ENCODE measurements at places on chromosomes 7 and 10. TPM values are rescaled to one million over a fixed set of nuclear protein-coding genes. Genes with fewer than 3 reads are reported as not detected.
A peak's percentile ranks its signal among the peaks of the same experiment; 100 is the strongest.

DNA sequence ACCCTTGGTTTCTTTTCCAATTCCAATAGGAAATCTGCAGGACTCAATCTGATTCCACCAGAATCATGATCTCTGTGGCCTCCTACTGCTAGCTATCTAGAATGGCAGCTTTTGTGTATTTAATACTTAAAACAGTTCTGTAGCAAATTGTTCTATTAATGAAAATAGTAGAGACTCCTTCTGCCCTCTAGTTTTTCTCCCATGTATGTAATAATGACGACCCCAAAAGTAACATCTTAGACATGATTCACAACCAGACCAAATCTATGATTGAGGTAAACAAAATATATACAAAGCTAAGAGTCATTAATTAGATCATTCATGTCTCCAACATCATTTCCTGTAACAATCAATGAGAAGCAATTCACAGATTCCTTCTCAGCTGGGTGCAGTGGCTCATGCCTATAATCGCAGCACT, 259.1 kb upstream of the MKLN1 start:
- no peaks in the 10 kb centered on the region for H3K36me3 ChIP-seq
- peaks cover 49% of the 10 kb centered on the region for H3K4me1 ChIP-seq
- no peaks in the 10 kb centered on the region for H3K27me3 ChIP-seq
- H3K27ac ChIP-seq, result no peak overlapping the region
- no peak for DNase-seq
- no peak overlapping the region for H3K4me3 ChIP-seq

- peaks cover 6% of the 10 kb centered on the region for H3K4me1 ChIP-seq
- no peak overlapping the region for H3K27ac ChIP-seq
- H3K4me3 ChIP-seq, result no peak overlapping the region
- no peak for DNase-seq
- H3K36me3 ChIP-seq, result no peaks in the 10 kb centered on the region
Observed at GRCh38 chr10:124288928-124289850, 129.5 kb downstream of the OAT start.

DNA sequence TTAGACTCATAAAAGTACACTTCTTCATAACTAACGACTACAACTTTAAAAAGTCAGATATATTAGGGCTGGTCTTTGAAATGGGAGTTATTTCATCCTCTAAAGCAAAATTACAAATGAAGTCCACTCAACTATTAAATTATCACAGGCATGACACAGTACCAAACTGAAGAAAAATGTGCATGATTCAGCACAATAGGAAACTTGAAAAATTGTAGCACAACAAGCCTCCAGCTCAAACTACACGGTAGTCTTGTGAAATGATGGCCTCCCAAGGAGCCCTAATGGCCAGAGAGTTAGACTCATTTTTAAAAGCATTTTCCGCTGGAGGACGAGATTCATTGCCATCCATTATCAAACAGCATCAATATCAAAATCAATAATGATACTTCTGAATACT, 76.4 kb downstream of the MAGI2 start:
- H3K27me3 ChIP-seq, result no peaks in the 10 kb centered on the region
- no peaks in the 10 kb centered on the region for H3K36me3 ChIP-seq
- no peak overlapping the region for H3K4me3 ChIP-seq
- no peak for DNase-seq
- no peaks in the 10 kb centered on the region for H3K4me1 ChIP-seq
- H3K27ac ChIP-seq, result no peak overlapping the region

GRCh38 chr10:77532068-77532467, 105.5 kb downstream of the KCNMA1 start:
- peaks cover 5% of the 10 kb centered on the region for H3K27me3 ChIP-seq
- no peak for DNase-seq

GRCh38 chr7:23691320-23691719, 11.3 kb downstream of the FAM221A start:
- no peaks in the 10 kb centered on the region for H3K27me3 ChIP-seq
- DNase-seq, result no peak
- H3K36me3 ChIP-seq, result peaks cover 92% of the 10 kb centered on the region
- H3K4me3 ChIP-seq, result no peak overlapping the region

DNA sequence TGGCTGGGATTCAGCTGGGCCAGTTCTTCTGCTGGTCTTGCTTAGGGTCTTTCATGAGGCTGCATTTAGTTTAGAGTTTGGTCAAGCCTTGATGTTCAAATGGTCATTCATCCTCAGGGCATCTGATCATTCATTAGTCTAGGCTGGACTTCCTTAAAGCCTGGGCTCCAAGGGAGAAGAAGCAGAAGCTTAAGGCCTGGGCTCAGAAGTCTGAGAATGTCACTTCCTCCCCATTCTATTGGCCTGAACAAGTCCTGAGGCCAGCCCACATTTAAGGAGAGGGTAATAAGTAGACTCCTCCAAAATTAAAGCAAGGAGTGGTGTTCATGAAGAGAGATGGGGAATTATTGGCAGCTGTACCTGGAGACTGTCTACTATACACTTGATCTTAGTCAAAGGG, 193.2 kb upstream of the HABP2 start:
- H3K4me3 ChIP-seq, result no peak overlapping the region
- no peak overlapping the region for H3K27ac ChIP-seq
- no peaks in the 10 kb centered on the region for H3K4me1 ChIP-seq
- H3K36me3 ChIP-seq, result no peaks in the 10 kb centered on the region
- H3K27me3 ChIP-seq, result no peaks in the 10 kb centered on the region

DNA sequence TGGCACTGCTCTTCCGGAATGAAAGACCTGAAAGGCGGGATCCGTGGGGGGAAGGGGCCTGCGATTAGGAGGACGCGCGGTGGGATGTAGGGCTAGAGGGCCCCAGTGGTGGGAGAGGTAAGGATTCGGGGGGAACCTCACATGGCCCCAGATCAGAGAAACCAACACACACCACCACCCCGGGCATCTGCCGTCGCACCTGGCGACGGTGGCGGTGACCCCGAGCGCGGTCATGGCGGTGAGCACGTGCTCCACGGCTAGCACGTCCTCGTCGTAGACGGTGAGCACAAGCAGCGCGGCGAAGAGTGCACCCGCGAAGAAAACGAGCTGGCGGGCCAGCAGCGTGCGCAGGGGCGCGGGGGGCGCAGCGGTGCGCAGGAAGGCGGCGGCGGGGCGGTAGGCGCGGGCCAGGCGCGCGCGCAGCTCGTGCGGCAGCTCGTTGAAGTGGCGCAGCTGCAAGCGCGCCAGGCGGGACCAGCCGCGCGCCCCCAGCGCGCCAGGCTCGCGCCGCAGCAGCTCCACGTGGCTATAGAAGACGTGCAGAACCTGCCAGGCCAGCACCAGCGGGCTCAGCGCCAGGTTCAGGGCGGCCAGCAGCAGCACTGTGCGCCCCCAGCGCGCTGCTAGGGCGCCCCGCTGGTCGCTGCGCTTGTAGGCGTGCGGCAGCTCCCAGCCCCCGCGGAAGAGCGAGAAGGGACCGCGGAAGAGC, 5.7 kb downstream of the ATG9B start:
- H3K36me3 ChIP-seq, result no peaks in the 10 kb centered on the region
- peak overlapping the region; percentile 37 for H3K4me3 ChIP-seq
- H3K27ac ChIP-seq, result no peak overlapping the region
- H3K4me1 ChIP-seq, result peaks cover 14% of the 10 kb centered on the region
- peaks cover 56% of the 10 kb centered on the region for H3K27me3 ChIP-seq

DNA sequence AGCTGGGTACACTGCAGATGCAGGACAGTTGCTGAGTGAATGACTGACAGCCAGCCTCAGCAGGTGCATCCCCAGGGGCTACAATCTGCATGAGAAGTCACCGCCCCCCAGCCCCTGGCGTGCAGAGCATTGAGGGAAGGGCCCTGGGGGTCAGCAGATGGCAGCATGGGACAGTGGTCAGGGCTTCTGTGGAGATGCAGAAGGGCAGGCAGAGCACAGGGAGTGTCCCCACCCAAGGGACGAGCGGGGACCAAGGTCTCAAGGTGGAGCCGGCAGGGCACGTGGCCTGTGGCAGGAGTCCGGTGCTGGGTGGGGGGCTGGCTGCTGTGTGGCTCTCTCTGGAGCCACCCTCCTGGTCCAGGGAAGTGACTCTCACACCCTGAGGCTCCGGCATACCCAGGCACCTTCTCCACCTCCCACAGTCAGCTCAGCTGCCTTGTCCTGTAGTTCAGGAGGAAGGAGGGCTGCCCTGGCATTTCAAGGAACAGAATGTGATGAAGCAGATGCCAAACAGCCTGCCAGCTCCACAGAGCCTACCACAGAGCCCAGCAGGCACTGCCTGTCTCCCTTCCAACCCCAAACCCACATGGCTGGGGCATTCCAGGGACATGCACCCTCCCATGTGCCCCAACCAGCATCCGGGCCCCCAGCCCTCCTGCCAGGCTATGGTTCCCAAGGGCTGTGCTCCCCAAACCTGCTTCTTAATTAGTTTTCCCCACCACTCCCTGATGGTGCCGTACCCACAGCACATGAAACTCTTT, 114.5 kb downstream of the TMEM130 start:
- no peak overlapping the region for H3K27ac ChIP-seq
- DNase-seq, result peak; percentile 28
- peaks cover 2% of the 10 kb centered on the region for H3K27me3 ChIP-seq
- no peaks in the 10 kb centered on the region for H3K36me3 ChIP-seq

- no peak overlapping the region for H3K4me3 ChIP-seq
- no peaks in the 10 kb centered on the region for H3K4me1 ChIP-seq
- no peaks in the 10 kb centered on the region for H3K36me3 ChIP-seq
- no peaks in the 10 kb centered on the region for H3K27me3 ChIP-seq
Observed at GRCh38 chr7:5266191-5267028, 16.3 kb upstream of the SLC29A4 start.

- no peaks in the 10 kb centered on the region for H3K36me3 ChIP-seq
- H3K4me3 ChIP-seq, result no peak overlapping the region
- DNase-seq, result no peak
- H3K27ac ChIP-seq, result no peak overlapping the region
Observed at GRCh38 chr10:119217991-119218490, 10.7 kb downstream of the GRK5 start.

GRCh38 chr7:43528576-43529354, 54.1 kb upstream of the STK17A start:
- no peak for DNase-seq
- no peak overlapping the region for H3K4me3 ChIP-seq
- no peaks in the 10 kb centered on the region for H3K36me3 ChIP-seq
- no peak overlapping the region for H3K27ac ChIP-seq

DNA sequence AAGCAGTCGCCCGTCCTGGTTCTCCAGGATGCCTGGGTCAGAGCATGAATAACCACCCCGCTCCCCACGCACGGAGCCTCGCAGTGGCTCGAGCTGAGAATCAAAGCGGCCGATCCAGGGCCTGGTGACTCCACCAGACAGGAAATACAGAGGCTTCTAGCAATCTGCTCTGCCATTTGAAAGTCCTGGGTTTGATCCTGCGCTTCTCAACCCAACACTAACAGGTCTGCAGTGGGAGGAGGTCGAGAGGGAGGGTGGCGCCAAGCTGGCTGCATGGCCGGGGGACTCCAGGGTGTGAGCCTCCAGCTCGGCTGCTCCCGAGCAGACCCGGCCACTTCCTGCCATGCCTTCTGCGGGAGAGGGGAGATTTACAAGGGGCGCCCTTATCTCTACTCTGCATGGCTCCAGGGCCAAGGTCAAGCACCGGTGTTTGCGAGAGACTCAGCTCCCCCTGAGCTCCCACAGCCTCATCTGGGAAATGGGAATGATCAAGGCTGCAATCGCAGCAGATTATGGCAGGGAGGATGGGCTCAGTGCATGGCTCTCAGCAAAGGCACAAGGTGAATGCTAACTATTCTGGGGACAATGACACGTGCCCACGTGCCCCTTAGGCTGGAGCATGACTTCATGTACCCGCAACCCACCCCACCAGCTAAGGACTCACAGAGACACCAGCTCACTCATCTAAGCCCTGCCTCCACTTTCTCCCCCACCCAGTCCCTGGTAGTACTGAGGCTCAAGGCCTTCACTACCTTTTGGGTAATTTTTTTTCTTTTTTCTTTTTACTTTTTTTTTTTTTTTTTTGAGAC, 73.9 kb upstream of the TNRC18 start:
- H3K27me3 ChIP-seq, result no peaks in the 10 kb centered on the region
- H3K4me3 ChIP-seq, result no peak overlapping the region
- H3K36me3 ChIP-seq, result peaks cover 15% of the 10 kb centered on the region
- peaks cover 22% of the 10 kb centered on the region for H3K4me1 ChIP-seq
- H3K27ac ChIP-seq, result no peak overlapping the region

DNA sequence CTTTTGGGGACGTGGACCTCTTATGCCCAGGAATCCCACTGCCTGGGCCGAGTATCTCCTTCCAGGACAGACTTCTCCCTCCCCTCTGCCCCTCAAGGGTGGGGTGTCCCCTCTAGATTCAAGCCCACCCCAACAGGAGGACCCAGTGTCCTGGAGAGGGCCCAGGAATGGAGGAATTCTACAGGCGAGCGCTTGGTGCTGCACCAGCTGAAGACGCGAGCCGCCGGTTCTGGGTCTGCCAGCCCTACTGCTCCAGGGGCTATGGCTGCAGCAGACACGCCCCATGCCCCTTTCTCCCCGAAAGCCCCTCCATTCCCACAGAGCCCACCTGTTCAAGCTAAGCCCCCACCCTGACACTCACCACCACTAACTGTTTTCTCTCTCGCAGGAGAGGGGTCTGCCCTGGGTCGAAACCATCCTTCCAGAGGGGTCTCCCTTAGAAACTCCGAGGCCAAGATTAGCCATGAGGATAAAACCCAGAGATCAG, 8.6 kb downstream of the CRYGN start:
- peaks cover 16% of the 10 kb centered on the region for H3K27me3 ChIP-seq
- H3K36me3 ChIP-seq, result no peaks in the 10 kb centered on the region
- H3K27ac ChIP-seq, result no peak overlapping the region
- no peak for DNase-seq

GRCh38 chr10:84412482-84412881, 84.1 kb downstream of the CCSER2 start:
- H3K27me3 ChIP-seq, result no peaks in the 10 kb centered on the region
- H3K27ac ChIP-seq, result no peak overlapping the region
- DNase-seq, result no peak
- H3K4me3 ChIP-seq, result no peak overlapping the region

Gene WIPF3
- 5.0 TPM for total RNA-seq

Gene OR13A1
- not detected for total RNA-seq

Gene MMP21
- total RNA-seq, result not detected

Gene ITIH5
- total RNA-seq, result 9.6 TPM

Gene EPO
- total RNA-seq, result not detected

Gene CHRM2
- total RNA-seq, result 71.3 TPM

Measured in heart right ventricle (tissue), 16 donors.